HCT116 (cell line): ENCODE measurements at places on chromosomes 7 and 10.

DNA sequence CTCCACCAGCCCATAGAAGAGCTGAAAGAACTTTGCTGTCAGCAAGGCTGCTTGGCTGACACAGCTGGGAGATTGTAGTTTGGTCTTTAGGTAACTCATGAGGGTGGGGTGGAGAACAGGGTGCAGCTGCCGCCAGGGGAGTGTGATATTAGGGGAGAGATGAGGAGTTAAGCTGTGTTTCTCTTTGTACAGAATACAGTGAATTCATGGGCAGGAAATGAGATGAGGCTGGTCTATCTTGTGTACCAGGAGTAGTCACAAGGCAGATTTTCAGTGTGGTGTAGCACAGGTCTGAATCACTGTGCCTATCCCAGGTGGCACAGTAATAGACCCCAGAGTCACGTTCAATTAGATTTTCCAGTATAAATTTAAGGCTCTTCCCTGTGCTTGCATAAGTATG lies 56.6 kb upstream of the TARP start:
- H3K27me3 ChIP-seq, result no peaks in the 10 kb centered on the region
- H3K4me1 ChIP-seq, result peaks cover 7% of the 10 kb centered on the region; the same call in 1 of the 2 replicates
- H3K4me3 ChIP-seq, result no peak overlapping the region
- no peak overlapping the region for H3K27ac ChIP-seq

DNA sequence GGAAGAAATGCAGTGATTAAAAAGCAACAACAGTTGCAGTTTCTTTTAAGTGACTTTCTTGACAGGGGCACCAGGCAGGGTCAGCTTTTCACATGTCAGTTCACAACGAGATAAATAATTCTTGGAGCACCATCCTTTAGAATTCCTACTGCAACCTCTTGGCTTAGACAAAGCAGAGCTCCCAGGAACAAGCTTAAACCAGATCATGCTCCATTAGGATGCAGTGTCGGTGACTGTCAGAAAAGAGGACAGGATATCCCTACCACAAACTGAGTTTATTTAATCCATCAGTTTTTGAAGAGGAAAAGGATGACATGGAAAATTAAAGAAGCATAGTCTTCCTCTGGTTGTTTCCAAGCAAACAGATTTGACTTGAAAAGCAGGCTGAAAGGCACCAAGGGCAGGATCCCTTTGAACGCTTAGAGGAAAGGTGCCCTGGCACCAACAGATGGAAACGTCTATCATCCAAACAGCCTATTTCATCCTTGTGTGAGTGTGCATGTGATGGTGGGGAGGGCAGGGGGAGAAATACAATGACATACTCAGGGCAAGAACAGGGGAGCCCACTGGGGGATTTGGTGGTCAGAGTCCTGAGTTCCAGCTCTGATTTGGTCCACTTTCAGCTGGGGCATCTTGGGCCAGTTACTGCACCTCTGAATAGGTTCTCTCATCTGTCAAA lies 332.1 kb upstream of the AOAH start:
- H3K36me3 ChIP-seq, result no peaks in the 10 kb centered on the region
- H3K27me3 ChIP-seq, result no peaks in the 10 kb centered on the region
- no peak overlapping the region for H3K4me3 ChIP-seq
- DNase-seq, result no peak
- no peaks in the 10 kb centered on the region for H3K4me1 ChIP-seq
- H3K27ac ChIP-seq, result no peak overlapping the region

- no peaks in the 10 kb centered on the region for H3K36me3 ChIP-seq
- H3K27ac ChIP-seq, result no peak overlapping the region
- DNase-seq, result no peak
- no peak overlapping the region for H3K4me3 ChIP-seq
- H3K4me1 ChIP-seq, result no peaks in the 10 kb centered on the region
Observed at GRCh38 chr10:62471711-62472110, 97.5 kb downstream of the ZNF365 start.

DNA sequence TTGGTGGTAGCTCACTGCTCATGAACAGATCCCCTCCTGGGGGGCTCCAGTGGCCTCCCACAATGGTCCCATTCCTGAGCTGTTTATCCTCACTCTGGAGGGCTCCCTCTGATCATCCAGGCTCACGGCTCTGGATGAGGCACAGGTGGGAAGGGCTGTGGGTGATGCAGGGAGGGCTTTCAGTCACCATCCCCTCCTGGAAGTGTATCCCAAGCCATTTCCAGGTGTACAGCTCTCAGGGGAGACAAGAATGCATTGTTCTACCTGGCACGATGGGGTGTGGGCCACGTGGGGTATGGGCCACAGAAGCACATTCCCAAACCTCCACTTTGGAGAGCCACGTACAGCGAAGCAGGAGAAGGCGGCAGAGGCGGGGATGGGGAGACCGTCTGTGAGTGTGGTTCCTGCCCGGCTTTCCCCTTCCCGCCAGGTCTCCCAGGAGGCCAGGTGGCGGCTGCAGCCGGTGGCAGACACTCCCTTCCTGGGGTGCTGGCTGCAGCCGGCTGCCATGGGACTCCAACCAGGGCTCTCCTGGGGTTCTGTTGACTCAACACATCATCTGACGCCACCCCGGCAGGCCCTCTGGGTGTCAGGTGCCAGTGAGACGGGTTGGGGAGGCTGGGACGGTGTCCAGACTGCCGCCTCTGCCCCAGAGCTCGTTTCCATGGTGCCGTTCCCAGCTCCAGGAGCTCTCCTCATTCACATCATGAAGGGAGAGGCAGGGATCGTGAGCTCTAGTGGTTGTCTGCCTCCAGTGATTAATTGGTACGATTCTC lies 169.7 kb upstream of the RHEB start:
- DNase-seq, result no peak
- H3K27ac ChIP-seq, result no peak overlapping the region
- H3K27me3 ChIP-seq, result no peaks in the 10 kb centered on the region
- H3K4me3 ChIP-seq, result no peak overlapping the region
- H3K4me1 ChIP-seq, result peaks cover 58% of the 10 kb centered on the region

DNA sequence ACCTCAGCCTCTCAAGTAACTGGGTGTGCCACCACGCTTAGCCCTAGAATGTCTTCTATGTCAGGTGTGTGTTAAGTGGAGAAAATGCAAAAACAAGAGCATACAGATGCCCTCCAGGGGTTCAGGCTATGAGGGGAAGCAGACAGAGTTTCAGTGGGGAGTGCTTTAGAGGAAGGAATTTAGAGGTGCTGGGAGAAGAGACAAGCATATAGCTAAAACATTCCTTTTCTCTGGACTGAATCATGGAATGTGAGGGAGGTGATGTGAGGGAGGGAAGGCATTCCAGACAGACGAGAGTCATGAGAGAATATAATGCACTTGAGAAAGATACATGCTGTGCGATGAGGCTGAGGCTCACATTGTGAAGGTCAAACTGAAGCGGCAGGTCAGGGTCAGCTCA lies 6.6 kb upstream of the ZNF786 start:
- no peaks in the 10 kb centered on the region for H3K4me1 ChIP-seq
- no peak overlapping the region for H3K27ac ChIP-seq
- no peak for DNase-seq
- H3K4me3 ChIP-seq, result no peak overlapping the region
- H3K36me3 ChIP-seq, result no peaks in the 10 kb centered on the region

DNA sequence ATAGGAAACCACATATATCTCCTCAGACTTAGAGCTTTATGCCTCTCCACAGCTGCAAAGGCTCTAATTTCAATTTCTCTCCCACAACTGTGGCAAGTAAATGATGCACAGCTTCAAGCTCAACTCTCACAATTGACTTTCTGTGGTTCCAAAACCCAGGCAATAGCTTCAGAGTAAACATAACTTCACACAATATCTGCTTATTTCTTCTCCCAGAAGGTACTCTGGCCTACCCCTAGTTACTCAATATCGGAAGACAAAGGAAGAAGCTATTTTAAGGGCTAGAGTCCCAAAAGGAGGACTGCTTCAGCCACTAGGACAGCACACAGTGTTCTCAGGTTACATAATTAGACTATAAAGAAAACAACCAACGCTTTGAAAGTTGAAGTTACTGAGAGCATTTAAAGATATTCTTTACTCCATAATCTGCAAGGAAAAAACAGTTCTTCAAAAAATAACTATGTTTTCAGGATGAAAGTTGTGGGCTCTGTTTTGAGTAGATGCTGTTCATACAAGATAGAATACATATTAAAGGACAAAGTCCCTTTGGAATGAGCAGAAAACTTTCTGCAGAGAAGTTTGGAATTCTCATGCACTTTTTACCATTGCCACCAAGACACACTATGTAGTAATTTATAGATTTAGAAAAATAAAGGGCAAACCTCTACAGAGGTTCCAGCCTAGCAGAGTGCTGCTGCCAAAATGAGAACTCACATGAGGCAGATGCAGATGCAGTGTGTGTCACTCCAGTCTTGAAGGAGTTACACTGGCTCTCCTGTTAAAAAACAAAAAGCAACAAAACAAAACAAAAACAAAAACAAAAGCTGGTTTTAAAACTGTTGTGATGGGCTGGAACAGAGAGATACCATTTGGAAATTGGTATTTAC lies 81.8 kb downstream of the NT5C2 start:
- no peak overlapping the region for H3K4me3 ChIP-seq
- no peaks in the 10 kb centered on the region for H3K27me3 ChIP-seq
- no peak overlapping the region for H3K27ac ChIP-seq

DNA sequence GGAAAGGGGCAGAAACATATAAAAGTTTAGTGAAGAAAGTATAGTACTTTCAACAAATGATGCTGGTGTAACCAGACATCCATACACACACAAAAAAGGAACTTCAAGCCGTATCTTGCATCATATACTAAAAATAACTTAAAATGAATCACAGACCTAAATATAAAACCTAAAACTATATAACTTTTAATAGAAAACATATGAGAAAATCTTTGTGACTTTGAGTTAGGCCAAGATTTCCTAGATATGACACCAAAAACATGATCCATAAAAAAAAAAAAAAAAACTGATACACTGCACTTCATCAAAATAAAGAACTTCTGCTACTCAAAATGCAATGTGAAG lies 40.9 kb downstream of the NUDCD3 start:
- no peak for DNase-seq
- H3K27me3 ChIP-seq, result no peaks in the 10 kb centered on the region
- H3K4me1 ChIP-seq, result no peaks in the 10 kb centered on the region

- no peak overlapping the region for H3K4me3 ChIP-seq
- no peaks in the 10 kb centered on the region for H3K4me1 ChIP-seq
- peaks cover 8% of the 10 kb centered on the region; the same call in 1 of the 2 replicates for H3K27me3 ChIP-seq
- no peak overlapping the region for H3K27ac ChIP-seq
Observed at GRCh38 chr10:23317416-23317815, 27.2 kb downstream of the C10orf67 start.

DNA sequence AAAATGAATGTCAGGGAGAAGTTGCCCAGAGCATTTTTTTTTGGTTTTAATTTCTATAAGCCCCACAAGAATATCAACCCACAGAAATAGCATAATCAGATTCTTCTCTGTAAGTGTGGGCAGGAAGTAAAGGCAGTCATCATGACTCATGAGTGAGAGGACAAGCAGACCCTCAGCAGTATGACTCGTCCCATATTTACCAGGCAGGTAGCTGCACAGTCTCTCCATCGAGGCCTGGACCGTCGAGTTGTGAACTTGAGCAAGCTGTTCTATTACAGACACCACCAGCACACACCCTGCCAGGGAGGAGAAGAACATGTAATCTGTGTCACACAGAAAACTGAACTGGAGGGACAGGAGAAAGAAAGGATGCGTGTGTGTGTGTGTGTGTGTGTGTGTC lies 37.8 kb downstream of the AOAH start:
- DNase-seq, result peak; percentile 19
- no peak overlapping the region for H3K27ac ChIP-seq
- H3K4me3 ChIP-seq, result no peak overlapping the region
- H3K36me3 ChIP-seq, result no peaks in the 10 kb centered on the region

DNA sequence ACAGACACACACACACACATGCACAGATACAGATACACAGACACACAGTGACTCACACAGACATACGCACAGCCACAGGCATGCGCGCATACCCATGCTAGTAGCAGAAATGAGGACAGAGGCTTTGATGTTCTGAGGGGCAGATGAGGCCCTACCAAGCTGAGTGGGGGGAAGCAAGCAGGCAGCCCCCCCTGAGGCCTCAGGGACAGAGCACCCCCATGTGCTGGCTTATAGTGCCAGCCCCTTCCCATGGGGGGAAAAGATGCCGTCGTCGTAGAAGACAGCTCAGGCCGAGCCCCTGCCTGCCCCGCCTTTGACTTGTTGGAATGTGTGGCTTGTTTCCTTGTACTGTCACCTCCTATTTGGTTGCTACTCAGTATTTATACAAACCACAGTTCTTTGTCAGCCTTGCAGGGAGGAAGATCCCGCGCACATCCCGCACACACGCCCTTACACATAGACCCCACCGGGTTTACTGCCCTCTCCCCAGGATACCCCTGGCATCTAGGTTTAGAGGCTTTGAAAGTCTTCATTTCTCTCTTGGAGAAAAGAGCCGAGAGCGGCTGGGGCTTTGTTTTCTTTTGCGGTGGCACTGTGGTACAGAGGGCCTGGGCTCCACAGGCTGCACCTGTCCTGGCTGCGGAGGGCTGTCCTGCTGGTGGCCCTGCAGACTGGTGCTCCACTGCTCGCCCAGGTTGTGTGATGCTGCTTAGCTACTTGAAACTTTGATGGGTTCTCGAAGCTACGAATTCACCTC lies 112.5 kb downstream of the DOCK1 start:
- no peaks in the 10 kb centered on the region for H3K27me3 ChIP-seq
- no peak overlapping the region for H3K4me3 ChIP-seq
- H3K36me3 ChIP-seq, result no peaks in the 10 kb centered on the region; the same call in 1 of the 2 replicates
- H3K27ac ChIP-seq, result no peak overlapping the region
- no peak for DNase-seq

- no peaks in the 10 kb centered on the region for H3K27me3 ChIP-seq
- no peak for DNase-seq
- no peaks in the 10 kb centered on the region for H3K36me3 ChIP-seq
- peak overlapping the region; percentile 54; the same call in 1 of the 2 replicates for H3K27ac ChIP-seq
Observed at GRCh38 chr7:141701489-141702046, 398 bp downstream of the DENND11 start.

- H3K36me3 ChIP-seq, result no peaks in the 10 kb centered on the region
- H3K4me3 ChIP-seq, result no peak overlapping the region
- H3K27me3 ChIP-seq, result no peaks in the 10 kb centered on the region
- peaks cover 56% of the 10 kb centered on the region for H3K4me1 ChIP-seq
- H3K27ac ChIP-seq, result peak overlapping the region; percentile 71
Observed at GRCh38 chr10:18610517-18610916, 40.9 kb downstream of the NSUN6 start.

DNA sequence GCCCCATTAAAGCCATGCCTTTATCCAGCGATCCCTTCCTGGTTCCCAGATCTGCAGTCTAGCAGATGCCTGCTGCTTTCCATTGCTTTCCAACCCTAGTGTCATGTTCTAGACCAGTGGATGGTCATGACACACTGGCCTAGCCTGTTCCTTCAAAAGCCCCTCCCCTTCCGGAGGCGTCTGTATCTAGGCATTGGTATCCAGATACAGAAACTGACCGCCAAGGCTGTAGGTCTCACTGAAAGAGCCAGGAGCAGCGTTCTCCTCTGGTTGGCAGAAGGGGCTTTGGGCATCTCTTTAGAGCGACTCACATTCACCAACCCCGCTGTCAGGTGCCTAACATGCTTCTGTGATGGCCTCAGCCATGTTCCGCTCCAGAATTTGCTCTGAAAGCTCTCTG lies 22.6 kb downstream of the JCAD start:
- H3K4me3 ChIP-seq, result no peak overlapping the region
- no peaks in the 10 kb centered on the region for H3K4me1 ChIP-seq
- H3K27ac ChIP-seq, result no peak overlapping the region
- no peaks in the 10 kb centered on the region for H3K27me3 ChIP-seq
- 0 out of 2 replicates have a peak, but pooled peaks cover 2% of the 10 kb centered on the region for H3K36me3 ChIP-seq
- no peak for DNase-seq

GRCh38 chr10:119205894-119206602 lies 1.3 kb upstream of the GRK5 start:
- DNase-seq, result no peak
- peak overlapping the region; percentile 84; the same call in 1 of the 2 replicates for H3K27ac ChIP-seq
- no peaks in the 10 kb centered on the region for H3K27me3 ChIP-seq
- H3K36me3 ChIP-seq, result no peaks in the 10 kb centered on the region
- peak overlapping the region; percentile 69 for H3K4me3 ChIP-seq

- H3K36me3 ChIP-seq, result no peaks in the 10 kb centered on the region
- no peak overlapping the region for H3K27ac ChIP-seq
- no peaks in the 10 kb centered on the region for H3K27me3 ChIP-seq
- no peak overlapping the region for H3K4me3 ChIP-seq
Observed at GRCh38 chr7:157442993-157443831, 106.4 kb downstream of the DNAJB6 start.
